Nasal cavity respiratory epithelium epithelial cell of viscerocranial mucosa (primary cell): ENCODE measurements at places on chromosomes 16 and 17. TPM values are rescaled to one million over a fixed set of nuclear protein-coding genes. Genes with fewer than 3 reads are reported as not detected.

KRT35 gene
- not detected in 2 replicates for total RNA-seq

SDR42E2 gene
- not detected in 2 replicates for total RNA-seq

MVP gene
- 74.2 and 246 TPM in 2 replicates for total RNA-seq

SLFN13 gene
- 0.68 and 1.9 TPM in 2 replicates for total RNA-seq

GLP2R gene
- total RNA-seq, result 0.14 TPM in 1 of 2 replicates, not detected in the other
